ENCODE measurements at places on chromosomes 13 and 19.

DNA sequence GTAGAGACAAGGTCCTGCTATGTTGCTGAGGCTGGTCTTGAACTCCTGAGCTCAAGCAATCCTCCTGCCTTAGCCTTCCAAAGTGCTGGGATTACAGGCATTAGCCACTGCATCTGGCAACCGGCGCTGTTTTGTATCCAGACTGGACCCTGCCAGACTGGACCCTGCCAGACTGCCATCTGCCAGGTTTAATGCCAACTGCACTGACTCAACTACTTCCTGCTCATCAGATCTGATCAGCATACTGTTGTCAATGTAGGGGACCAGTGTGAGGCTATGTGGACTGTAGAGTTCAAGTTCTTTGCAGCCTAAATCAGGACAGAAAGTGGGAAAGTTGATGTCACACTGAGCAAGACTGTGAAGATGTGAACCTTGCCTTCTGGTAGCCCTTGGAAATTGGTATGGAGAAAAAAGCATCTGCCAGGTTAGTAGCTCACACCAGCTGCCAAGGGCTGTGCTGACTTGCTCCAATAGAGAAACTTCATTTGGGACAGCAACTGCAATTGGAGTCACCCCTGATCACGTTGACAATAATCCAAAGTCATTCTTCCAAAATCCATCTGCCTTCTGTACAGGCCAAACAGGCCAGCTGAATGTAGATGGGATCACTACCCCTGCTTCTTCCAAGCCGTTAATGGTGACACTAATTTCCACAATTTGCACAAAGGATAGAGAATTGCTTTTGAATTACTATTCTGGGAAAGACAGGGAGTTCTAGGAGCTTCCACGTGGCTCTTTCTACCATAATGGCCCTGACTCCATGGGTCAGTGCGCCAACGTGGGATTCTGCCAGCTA, 36.8 kb upstream of the ATP1A3 start:
- no peak for DNase-seq

DNA sequence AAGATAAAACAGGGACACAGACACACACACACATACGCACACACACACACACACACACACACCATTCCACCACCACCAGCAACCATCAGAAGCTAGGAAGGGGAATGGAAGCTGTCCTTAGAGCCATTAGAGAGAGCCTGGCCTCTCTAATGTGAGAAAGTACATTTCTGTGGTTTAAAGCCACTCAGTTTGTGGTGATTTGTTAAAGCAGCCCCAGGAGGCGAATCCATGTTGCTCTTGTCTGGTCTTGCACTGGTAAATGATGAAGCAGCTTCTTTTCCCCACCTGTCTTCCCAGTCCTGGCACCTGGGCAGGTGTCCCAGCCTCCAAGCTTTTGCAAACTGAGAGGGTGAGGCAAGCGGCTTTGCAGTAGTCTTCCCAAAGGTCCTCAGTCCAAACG, 118.9 kb upstream of the KL start:
- no peak for DNase-seq

GRCh38 chr19:45901912-45902650, at the start of gene MYPOP:
MYPOP (minus strand) TSS chr19:45902613; CDS start chr19:45901773, 840 bp downstream.
- DNase-seq = peak; percentile 9

GRCh38 chr13:23383151-23383550, 50.4 kb downstream of the SACS start:
- no peak for DNase-seq

DNA sequence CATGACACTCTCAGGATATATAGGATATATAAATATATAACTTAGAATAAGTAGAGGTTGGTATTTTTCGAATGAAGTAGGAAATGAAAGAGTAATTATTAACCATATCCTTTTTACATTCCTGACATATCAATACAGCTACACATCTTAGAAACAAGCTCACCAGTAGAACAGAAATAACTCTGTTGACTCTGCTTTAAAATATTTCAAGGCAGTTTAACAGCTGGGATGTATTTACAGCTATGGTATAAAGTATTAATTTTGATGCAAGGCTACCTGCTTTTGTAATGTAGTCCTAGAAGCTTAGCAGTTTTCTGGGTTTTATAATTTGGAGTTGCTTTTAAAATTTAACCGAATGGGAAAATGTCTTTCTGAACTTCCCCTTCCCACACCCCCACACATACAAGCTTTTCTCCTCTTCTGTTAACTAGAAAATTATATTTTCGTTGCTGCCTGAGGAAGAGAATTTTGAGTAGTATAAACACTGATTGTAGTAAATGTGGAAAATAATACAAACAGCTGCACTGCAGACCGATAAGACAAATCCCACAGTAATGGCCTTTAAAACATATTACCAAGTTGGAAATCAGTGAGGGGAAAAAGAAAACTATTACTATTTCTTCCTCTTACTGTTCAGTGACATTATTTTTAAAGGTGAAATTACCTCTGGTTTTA, 147.7 kb downstream of the GGACT start:
- DNase-seq = no peak

GRCh38 chr13:31927219-31927653, 104.3 kb upstream of the FRY start:
- no peak for DNase-seq

GRCh38 chr19:23263870-23264590, 13.8 kb upstream of the ZNF724 start:
- DNase-seq = no peak

DNA sequence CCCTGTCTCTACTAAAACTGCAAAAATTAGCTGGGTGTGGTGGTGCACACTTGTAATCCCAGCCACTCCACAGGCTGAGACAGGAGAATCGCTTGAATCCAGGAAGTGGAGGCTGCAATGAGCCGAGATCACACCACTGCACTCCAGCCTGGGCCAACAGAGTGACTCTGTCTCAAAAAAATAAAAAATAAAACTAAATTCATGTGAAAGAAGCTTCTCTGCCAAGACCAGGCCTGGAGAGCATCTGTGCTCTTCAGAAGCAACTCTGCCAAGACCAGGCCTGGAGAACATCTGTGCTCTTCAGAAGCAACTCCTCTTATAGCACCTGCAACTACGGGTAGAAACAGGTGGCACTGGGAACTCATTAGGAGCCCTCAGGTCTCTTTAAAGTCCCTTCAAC, 37.7 kb downstream of the CRYL1 start:
- DNase-seq = no peak

DNA sequence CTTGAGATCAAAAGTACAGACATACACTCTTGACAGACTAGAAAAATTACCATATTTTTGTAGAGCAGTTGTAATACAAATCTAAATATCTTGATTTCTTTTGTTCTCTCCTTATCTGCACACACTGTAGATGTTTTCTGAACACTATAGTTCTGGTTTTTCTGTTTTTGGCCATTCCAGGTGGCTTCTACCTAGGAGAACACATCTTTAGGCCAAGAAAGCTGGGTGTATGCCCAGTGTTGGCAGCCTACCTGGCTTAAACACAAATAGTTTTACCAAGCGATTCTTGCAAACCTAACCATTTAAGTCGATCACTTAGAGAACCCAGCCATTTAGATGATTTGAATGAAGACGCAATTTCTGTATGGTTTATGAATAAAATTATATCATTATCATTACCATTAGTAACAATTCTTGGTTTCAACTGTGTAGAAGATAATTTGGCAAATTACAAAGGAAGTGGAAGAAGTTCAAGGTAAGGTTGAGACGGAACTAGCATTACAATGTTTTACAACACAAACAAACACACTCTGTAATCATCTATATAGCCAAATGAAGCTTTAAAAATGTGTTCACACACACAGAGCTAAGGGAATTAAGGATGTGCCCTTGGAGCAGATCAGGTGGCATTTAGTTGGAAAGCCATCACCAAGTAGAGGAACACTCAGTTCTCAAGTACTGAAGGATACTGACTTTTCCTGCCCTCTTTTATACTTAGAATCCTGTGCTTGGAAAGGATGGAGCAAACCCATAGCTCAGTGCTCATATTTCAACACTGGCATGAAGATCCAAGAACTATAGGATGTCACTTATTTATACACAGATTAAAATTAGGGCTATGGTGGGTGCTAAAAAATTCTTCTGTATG, 36.2 kb downstream of the ERCC5 start:
- DNase-seq = no peak

GRCh38 chr13:38685974-38686576, 802 bp upstream of the FREM2 start:
- DNase-seq = no peak

- no peak for DNase-seq
Observed at GRCh38 chr13:113125506-113126264, 3.1 kb downstream of the F10 start.

- no peak for DNase-seq
Observed at GRCh38 chr13:67374391-67374790, 144.3 kb upstream of the PCDH9 start.

DNA sequence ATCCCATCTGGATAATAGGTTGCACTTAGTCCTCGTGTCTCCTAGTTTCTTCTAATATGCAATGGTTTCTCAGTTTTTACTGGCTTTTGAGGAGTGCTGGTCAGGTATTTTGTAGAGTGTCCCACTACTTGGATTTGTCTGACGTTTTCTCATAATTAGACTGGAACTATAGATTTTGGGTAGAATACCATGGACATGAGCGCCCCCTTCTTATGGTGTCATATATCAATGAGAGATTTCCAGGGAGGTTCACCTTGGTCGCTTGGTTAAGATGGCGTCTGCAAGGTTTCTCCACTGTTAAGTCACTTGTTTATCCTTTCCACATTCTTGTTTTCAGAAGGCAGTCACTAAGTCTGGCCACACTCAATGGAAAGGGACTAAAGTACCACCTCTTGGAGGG, 6.7 kb downstream of the SOHLH2 start:
- DNase-seq = no peak

- no peak for DNase-seq
Observed at GRCh38 chr13:92461402-92461801, 765.2 kb upstream of the GPC6 start.

GRCh38 chr13:34345258-34345965, 527.5 kb downstream of the RFC3 start:
- DNase-seq = no peak

DNA sequence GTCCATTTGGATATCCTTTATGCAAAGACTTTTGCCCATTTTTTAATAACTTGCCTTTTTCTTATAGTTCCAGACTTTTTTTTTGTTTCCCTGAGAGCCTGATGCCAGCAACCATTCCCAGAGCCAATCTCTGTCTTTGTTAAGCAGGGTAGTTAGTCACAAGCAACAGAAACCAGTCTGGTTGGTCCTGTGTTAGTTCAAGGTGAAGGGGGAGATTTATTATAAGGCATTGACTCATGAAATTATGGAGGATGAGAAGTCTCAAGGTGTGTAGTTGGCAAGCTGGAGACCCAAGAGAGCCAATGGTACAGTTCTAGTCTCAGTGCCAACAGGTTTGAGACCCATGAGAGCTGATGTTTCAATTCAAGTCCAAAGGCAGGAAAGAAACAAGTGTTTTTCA, 33.0 kb downstream of the GPR12 start:
- no peak for DNase-seq

DNA sequence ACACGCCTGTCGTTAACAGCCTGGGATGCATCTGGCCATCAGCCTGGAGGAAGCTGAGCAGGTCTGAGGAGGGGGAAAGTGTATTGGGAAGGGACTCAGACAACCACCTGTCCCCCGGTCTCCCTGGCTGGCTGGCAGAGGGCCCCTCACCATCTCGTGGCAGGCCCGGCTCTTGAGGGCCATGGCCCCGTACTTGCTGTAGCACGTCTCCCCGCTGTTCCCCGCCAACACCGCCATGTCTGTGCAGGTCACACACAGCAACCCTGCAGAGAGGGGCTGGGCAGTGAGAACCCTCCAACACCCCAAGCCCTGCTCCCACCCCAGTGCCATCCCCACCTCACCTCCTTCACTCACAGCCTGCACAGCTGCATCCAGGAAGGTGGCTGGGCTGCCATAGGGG, 4.0 kb downstream of the TRMT1 start:
- DNase-seq = no peak

- DNase-seq = peak; percentile 78
Observed at GRCh38 chr19:47471733-47472457, at the start of gene SLC8A2. SLC8A2 (minus strand) TSS chr19:47471893; CDS start chr19:47466403, 5,490 bp downstream.

- DNase-seq = no peak
Observed at GRCh38 chr19:14395710-14396336, 14.6 kb downstream of the ADGRE5 start.

GRCh38 chr13:40777166-40777808, 6.3 kb upstream of the MRPS31 start:
- DNase-seq = peak; percentile 11

DNA sequence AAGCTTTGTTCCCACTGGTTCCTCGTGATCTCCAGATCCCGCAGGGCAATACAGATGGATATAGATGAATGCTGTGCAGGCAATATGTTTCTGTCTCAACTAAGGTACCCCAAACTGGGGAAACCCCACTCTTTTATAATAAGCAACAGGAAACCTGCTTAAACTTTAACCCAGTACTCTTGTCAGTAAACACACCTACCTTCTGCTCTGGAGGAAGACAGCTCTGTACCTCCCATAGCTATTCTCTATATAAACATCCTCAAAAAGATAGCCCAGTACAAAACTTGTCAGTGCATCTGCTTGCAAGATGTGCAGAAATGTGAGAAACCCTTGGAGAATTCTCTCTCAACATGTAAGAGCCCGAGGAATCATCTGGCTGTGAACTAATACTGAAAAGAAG, 583.6 kb downstream of the OLFM4 start:
- peak; percentile 36 for DNase-seq

- DNase-seq = no peak
Observed at GRCh38 chr19:10207026-10207425, 12.3 kb upstream of the DNMT1 start.

GRCh38 chr19:48946463-48947257, 8.0 kb upstream of the BAX start:
- DNase-seq = no peak

DNA sequence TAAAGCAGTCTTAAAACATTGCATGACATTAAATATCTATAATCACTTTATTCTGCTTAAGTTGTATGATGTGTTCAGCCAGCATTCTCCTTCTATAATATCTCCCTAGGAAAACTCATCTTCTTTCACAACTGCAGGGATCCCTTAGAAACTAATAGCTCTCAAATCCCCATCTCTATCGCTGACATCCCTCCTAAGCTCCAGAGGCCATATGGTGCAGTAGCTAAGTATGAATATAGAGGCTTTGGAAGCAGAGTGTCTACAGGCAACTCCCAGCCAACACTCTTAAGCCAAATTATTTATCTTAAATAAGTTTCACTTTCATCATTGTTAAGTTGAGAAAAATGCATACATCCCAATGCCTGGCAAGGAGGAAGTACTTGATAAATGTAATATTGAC, 349.5 kb upstream of the MIR17HG start:
- no peak for DNase-seq

Data from NCI-H2171 (cell line).